Posterior vena cava (tissue), 2 donors: ENCODE measurements at places on chromosomes 6 and 20. TPM values are rescaled to one million over a fixed set of nuclear protein-coding genes. Genes with fewer than 3 reads are reported as not detected.

- no peak for DNase-seq
Measured at GRCh38 chr20:55919319-55919718, 86.0 kb downstream of the CBLN4 start.

DNA sequence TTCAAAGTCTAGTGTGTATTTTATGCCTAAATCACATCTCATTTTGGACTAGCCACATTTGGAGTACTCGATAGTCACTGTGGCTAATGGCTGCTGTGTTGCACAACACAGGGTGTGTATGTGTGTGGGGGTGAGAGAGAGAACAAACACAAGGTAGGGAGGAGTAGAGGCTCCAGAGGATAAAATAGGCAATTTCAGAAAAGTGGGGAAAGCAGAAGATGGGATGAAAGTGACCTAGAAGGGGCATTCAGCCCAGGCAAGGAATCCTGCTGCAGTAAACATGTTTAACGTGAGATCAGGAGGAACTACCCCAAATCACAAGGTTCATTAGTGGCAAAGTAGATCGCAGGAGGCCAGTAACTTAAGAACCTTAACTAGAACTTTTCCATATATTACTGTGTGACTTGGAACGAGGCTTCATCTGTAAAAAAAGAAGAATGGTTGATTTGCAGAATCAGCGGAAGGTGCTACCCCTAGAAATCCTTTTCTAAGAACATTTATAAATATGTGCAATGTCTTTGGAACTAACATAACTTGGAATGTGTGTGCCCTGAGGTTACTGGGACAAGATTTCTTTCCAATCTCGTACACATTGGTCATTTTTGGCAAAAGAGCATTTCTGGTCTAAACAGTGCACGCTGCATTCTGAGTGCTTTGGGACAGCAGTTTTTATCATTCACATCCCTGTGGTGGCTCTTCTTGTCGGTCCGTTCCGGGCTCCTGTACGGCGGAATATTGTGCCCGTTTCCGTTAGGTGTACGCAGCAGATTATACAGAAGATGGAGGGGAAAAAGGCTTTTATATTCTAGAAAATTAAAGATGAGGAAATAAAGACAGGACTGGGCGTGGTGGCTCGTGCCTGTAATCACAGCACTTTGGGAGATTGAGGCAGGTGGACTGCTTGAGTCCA, 2.6 kb downstream of the DUSP22 start:
- DNase-seq, result no peak

Gene PNRC1
- 280 TPM for total RNA-seq

DNA sequence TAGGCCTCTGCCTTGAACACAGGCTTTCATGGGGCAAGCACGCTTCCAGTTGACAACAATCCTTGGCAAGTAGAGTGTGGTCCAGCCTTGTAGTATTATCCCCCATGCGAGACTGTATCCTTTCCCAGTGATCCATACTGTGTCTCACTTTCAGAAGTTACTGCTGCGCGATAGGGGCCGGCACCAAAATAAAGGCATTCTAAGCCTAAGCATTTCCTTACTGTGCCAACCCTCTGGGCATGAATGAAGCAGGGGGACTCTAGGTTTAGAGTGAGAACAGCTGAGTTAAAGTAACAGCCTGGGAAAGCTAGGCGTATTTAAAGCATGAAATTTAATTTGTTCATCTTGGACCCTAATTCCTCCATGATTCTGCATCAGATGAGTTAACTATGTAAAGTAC, 39.4 kb downstream of the CD164 start:
- DNase-seq, result no peak

GRCh38 chr6:138291036-138291848, 73.0 kb upstream of the PBOV1 start:
- DNase-seq, result no peak
